ENCODE measurements at places on chromosomes 5 and 9. TPM values are rescaled to one million over a fixed set of nuclear protein-coding genes. Genes with fewer than 3 reads are reported as not detected.

The FAM221B gene
- not detected for total RNA-seq

The TXNDC8 gene
- not detected for total RNA-seq

The GGTA1 gene
- not detected for total RNA-seq

The ANKRD20A1 gene
- 0.18 TPM for total RNA-seq

The EPB41L4B gene
- 0.54 TPM for total RNA-seq

The INSL6 gene
- total RNA-seq = not detected

The CCL21 gene
- total RNA-seq = not detected

The ANGPTL2 gene
- total RNA-seq = 14.7 TPM

The PCDHA3 gene
- under 0.01 TPM for total RNA-seq

The CLK4 gene
- total RNA-seq = 8.2 TPM

The TMED7 gene
- 173 TPM for total RNA-seq

The ZNF366 gene
- total RNA-seq = not detected

The ADAMTS19 gene
- 0.28 TPM for total RNA-seq

The PDGFRB gene
- 108 TPM for total RNA-seq

The WNT8A gene
- not detected for total RNA-seq

The CDH6 gene
- 232 TPM for total RNA-seq

The FAM169A gene
- under 0.01 TPM for total RNA-seq

The IER5L gene
- total RNA-seq = 12.5 TPM

The OLFM1 gene
- 0.36 TPM for total RNA-seq

The CHSY3 gene
- total RNA-seq = 1.4 TPM

The SV2C gene
- not detected for total RNA-seq

The TMEM250 gene
- 14.0 TPM for total RNA-seq

The PPP6C gene
- total RNA-seq = 27.5 TPM

The CDX1 gene
- total RNA-seq = 0.18 TPM

Data from IMR-90 (cell line).